ENCODE measurements at places on chromosomes 12 and 14.

- DNase-seq = peak; percentile 66
Measured at GRCh38 chr12:40226705-40227104, 1.9 kb downstream of the LRRK2 start.

GRCh38 chr12:111368291-111368787 lies 556 bp downstream of the PHETA1 start:
- DNase-seq = no peak

- peak; percentile 18 for DNase-seq
Measured at GRCh38 chr14:100263141-100263540, 24.2 kb downstream of the YY1 start.

- no peak for DNase-seq
Measured at GRCh38 chr14:104307246-104307626, 168.8 kb downstream of the KIF26A start.

DNA sequence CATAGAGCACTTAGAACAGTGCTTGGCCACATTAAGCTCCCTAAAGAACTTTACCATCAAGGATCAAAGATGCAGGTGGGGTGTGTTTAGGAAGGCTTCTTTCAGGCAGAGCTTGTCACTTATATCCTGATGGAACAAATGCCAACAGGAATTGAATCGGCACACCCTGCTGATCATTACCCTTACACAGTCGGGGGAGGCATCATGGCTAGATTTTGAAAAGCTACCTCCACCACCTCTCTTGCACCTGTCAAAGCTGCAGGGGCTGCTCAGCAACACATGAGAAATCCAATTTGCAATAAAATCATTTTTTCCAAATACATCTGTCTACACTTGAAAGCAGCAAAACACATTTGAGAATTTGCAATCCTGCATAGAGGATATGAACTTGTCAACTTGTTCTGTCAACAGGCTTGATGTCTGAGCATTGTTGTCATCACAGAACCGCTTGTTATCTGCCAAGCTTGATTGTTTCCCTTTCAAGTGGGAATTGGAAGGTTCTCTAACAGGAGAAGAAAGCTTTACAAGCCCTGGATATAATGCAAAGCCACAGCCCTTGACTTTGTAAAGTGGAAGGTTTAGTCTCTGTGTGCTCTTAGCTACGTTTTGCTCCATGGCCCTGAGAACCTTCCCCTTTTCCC lies 24.6 kb upstream of the TRIM9 start:
- DNase-seq = no peak

DNA sequence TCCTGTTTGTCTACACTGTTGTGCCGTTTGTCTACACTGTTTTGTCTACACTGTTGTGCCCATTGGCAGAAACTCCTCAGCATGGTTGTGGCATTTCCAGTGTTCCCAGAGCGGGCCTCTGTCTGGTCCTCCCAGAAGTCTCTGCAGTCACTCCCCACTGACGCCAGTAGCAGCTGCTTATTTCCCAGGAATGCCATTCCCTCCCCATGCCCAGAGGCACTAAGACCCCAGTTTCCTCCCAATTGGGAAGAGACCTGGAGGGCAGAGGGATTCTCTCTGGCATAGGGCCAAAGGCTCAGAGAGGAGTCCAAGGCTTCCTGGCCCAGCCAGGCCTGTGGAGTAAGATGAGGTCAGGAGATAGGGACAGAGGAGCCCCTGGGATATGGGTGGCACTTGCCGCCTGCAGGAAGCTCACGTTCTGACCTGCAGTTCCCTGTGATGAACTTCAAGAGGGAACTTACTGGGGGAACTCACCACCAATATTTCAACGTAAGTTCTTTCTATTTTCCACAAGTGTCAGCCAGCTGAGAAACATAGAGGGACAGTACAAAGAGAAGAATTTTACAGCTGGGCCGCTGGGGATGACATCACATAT lies 69.1 kb downstream of the TNFAIP2 start:
- no peak for DNase-seq

- DNase-seq = peak; percentile 12
Measured at GRCh38 chr12:71664411-71665089, 449 bp downstream of the THAP2 start.

GRCh38 chr12:1796515-1797010 lies 23.8 kb upstream of the LRTM2 start:
- no peak for DNase-seq

- no peak for DNase-seq
Measured at GRCh38 chr14:50805396-50805795, 25.6 kb downstream of the NIN start.

- no peak for DNase-seq
Measured at GRCh38 chr14:52833891-52834290, 42.5 kb upstream of the GNPNAT1 start.

DNA sequence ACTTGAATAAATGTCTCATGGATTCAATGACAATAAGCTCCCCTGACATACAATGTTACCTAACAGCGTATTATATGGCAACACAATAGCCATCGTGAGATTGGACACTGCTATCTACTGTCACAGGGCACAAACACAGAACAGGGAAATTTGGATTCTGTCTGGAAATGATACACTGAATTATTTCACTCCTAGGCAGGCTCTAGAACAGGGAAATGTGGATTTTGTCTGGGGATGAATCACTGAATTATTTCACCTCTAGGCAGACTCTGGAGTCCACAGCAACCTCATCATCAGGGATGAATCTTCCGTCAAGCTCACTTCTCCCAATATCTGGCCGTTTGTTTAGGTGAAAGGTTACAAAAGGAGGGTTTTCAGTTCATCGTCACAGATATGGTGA lies 288.8 kb downstream of the TMEM132D start:
- peak; percentile 56 for DNase-seq

DNA sequence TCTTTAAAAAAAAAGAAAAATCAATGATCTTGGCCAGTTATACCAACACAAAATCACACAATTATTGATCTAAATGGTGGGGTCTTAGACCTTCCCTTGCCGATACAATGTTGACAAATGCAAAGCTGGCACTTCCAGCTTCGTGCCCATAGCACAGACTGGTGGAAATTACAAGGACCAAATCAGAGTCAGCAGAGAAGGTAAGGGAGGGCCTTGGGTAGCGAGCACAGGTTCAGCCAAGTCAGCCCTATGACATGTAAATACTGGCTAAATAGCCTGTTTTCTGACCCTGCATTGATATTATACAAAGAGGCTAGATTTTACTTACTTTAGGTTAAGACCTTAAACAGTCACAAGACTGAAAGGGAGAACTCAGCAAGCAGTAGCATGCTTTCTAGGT lies 30.3 kb upstream of the WDR89 start:
- DNase-seq = no peak

DNA sequence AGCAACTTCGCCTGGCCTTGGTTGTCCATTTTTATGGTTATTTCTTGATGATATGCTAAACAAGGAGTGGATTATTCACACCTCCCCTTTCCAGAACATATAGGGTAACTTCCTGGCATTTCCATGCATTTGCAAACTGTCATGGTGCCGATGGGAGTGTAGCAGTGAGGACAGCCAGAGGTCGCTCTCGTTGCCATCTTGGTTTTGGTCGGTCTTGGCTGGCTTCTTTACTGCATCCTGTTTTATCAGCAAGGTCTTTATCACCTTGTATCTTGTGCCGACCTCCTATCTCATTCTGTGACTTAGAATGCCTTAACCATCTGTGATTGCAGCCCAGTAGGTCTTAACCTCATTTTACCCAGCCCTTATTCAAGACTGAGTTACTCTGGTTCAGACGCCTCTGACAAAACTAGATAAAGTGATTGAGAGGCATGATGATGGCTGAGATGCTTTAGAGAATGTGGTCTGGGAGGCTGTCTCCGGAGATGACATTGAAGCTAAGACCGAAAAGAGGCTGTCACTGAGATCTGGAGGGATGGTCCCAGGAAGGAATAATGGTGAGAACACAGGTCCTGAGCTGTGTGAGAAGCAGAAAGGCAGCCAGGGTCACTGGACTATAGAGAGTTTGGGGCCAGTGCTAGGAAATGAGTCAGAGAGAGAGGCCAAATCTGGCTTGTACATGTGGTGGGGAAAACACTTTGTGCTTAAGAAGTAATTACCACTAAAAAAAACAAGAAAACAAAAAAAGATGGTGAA lies 2.9 kb downstream of the GLT1D1 start:
- no peak for DNase-seq

GRCh38 chr12:68497107-68497506 lies 113.6 kb upstream of the RAP1B start:
- DNase-seq = no peak

DNA sequence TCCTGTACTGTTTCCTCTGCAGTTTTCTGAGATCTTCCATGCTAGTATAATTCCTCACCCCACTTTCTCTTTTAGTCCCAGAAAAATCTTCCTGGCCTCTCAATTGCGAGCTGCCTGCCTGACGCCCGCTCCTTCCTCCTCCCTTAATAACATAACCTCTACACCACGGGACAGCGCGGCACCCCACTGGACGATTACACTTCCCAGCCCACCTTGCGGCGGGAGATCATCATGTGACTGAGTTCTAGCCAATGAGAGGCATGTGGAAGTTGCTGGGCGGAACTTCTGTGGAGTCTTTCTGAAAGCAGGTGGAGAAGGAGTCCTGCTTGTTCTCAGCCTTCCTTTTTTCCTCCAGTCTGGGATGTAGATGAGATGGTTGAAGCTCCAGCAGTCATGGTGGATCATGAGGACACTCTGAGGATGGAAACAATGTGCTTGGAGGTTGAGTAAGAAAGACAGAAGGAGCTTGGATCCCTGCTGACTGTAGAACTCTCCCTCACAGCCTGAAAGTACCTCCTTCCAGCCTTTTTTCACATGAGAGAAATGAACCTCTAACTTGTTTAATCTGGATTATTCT lies 133.6 kb upstream of the VRK1 start:
- DNase-seq = no peak

DNA sequence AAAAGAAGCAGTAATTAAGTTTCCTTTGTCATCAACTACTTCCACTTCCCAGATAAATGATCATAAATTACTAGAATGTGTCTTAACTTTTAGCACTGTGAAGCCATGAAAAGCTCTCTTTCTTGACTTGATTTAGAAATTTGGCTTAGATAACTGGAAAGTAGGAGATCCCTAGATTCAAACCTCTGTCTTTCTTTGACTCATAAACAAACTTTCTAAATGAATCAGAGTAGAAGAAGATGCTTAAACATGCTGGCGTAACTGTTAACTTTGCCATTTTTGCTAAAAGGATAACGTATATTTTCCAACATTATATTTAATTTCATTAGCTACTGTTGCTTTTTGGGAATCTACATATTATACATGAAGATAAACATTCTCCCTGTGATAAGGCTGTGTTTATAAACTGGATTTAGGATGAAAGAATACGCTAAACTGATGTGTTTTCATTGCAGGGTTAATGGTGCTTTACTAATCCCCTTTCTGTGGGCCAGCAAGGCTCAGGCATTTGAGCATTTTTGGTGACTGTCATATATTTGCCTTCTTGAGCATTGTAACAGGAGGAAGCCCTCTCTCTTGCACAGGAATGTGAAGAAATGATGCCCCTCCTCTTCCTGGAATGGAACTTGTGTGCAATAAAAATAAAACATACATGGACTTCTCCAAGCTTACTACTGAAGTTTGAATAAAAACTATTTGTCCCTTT lies 301.4 kb downstream of the BMP4 start:
- DNase-seq = no peak

- DNase-seq = peak; percentile 42
Measured at GRCh38 chr14:105474483-105475268, at the start of gene CRIP2. Gene CRIP2 (plus strand): TSS chr14:105474821. CDS start chr14:105474863, 42 bp downstream.

DNA sequence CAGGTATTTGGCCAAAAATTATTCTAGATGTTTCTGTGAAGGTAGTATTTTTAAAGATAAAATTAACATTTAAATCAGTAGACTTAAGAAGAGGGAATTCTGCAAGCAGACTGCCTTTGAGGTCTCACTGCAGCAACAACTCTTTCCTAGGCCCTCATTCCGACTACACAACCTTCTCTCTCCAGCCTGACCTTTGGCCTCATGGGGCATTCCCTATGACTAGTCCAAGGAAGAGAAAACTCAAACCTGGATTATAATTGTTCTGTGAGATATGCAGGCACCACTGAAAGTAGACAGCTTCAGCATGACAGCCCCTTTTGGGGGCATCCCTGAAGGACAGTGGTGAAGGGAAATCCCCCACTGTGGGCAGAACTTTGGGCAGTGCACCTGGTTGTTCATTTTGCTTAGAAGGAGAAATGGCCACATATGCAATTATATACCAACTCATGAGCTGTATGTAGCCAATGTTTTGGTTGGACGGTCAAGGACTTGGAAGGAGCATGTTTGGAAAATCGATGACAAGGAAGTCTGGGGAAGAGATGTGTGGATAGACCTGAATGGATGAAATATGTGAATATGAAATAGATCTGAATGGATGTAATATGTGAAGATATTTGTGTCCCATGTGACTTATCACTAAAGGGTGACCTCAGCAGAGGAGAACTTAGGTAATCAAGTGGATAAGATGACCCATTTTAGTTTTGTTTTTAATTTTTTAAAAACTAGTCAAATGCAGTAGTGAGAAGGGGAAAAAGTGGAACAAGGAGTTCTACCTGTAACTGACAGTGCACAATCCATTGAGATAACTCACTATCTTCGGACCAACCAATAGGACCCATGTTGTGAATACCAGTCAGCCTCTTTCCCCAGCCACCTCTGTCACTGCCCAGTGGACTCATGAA lies 233.3 kb upstream of the FOXN3 start:
- no peak for DNase-seq

DNA sequence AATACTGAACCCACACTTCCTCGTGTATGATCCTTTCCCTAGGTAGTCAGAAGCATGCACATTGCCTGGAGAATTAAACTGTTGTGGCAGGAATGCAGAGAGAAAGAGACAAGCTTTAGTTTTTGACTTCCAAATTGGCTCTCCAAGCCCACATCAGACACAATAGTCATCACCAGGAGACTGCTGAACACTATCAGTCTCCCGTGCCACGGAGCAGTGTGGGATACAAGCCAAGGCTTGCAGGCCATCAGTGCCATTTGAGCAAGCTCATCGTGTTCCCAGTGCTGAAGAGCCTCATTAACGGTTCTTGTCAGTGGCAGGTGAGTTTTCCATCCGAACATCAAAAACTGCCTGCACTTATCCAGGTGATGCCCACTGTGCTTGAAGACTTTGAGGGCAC lies 410.8 kb downstream of the NAV3 start:
- no peak for DNase-seq

DNA sequence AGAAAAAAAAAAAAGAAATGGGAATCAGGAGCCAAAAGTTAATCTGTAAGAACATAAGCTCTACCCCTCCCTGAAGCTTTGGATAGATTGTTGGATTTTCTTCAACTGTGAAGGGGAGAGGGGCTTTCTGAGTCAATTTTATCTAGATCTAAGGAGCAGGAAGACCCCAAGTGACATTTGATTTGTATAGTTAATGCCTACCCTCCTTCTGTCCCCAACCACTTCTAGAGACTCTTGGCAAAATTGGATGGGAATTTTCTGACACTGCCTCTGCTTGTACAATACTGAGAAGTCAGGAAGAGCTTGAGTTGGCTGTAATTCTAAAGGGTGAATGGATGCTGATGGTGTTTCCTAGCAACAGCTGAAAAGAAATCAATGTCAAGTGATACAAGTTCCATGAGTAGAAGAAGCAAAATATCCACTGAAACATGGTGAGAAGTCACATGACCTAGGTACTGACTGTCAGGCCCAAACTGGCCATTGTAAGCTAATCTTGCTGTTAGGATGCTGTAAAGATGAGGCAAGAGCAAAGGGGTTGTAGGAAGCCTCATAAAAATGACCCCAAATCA lies 42.2 kb downstream of the NDUFA12 start:
- DNase-seq = no peak

- DNase-seq = peak; percentile 73
Measured at GRCh38 chr12:10190558-10191388, 11.9 kb downstream of the TMEM52B start.

- no peak for DNase-seq
Measured at GRCh38 chr12:203462-204260, 10.3 kb downstream of the SLC6A12 start.

GRCh38 chr12:83826112-83826511 lies 1086.5 kb downstream of the SLC6A15 start:
- DNase-seq = no peak

Measured in fibroblast of skin of right quadriceps (primary cell).